ENCODE measurements at places on chromosomes 2 and 18.

DNA sequence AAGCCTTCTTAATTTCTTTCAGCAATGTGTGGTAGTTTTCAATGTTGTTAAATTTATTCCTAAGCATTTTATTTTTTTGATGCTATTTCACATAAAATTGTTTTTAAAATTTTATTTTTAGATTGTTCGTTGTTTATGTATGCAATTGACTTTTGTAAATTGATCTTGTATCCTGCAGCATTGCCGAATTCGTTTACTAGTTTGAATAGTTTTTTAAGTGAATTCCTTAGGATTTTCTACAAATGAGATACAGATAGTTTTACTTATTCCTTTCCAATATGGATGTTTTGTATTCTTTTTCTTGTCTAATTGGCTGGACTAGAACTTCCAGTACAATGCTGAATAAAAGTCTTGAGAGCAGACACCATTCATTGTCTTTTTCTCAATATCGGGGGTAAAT lies 55.6 kb downstream of the QPCT start:
- DNase-seq: no peak

GRCh38 chr2:71071681-71072398 lies 3.4 kb downstream of the NAGK start:
- no peak for DNase-seq

DNA sequence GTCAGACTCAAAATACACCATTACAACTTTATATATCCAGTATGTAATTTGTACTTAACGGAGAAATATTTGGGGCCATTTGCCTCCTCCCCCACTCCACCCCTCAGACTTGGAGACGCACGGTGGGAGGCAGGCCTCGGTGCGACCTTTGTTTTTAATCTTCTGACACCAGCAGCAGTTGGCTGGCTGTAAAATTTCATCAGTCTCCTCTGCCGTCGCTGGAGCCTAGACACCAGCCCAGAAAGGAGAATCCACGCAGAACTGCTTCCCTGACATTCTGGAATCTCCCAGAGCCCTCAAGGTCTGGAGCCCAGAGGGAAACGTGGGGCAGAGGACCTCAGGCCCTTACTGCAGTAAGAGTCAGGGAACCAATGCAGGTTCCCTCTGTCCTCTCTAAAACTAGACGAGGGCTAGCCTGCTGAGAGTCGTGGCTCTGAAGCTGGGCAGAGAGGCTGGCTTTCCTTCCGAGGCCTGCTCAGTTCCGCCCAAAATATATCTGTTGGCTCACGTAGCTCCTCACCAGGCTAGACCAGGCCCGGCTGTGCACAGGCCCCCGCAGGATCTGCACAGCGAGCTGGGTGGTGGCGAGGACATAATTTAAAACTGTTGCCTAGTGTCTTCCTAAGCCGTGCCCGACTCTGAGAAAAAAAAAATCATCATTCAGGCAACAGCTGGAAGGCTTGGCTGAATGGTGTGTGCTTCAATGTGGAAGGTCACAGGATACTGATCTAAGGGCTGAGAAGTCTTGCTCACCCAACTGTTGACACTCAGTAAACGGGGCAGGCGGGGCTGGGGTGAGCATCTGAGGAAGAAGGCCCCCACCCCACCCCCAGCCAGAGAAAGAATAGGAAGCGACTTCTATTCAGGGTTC lies 40.4 kb downstream of the EN1 start:
- no peak for DNase-seq

- no peak for DNase-seq
Measured at GRCh38 chr2:237858294-237859081, 935 bp upstream of the RAMP1 start.

All from stimulated activated CD4-positive, alpha-beta T cell treated with anti-CD3 and anti-CD28 coated beads, Interleukin-1b, Interleukin-23, amount 100 ng/mL, for 1 hour (primary cell).